ENCODE measurements at places on chromosomes 12 and 14. TPM values are rescaled to one million over a fixed set of nuclear protein-coding genes. Genes with fewer than 3 reads are reported as not detected.

- DNase-seq, result no peak
Observed at GRCh38 chr12:56474389-56474788, 6.0 kb downstream of the SPRYD4 start.

DNA sequence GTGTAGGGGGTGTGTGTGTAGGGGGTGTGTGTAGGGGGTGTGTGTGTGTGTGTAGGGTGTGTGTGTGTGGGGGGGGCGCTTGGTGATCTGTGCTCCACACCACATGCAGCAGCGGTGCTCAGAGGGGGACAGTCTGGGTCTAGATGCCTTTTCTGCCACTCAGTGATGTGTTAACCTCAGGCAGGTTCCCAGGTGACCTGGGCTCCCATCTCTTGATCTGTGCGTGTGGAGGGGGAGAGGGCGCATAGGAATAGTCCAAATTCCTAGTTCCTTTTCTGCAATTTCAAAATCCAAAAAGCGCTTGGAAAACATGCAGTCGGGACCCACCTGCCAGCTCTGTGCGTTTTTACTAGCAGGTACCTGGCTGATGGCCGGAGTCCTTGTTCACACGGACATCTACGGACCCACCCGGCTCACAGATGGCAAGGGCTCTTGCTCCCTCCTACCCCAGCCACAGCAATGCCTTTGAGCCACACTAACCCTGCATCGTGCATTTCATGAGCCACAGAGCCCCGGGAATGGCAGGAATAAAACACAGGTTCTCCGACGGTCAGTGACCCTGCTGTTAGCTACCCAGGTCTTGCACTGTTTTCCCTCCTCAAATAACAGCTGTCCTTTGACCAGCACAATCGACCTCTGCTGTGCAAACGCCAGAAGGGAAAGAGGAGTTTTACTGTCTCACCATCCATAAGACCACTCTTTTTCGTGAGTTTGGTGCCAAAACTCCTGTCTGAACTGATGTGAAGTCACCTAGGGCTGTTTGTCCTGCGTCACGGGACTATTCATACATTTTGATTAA lies 120.8 kb downstream of the GLT1D1 start:
- no peak for DNase-seq

DNA sequence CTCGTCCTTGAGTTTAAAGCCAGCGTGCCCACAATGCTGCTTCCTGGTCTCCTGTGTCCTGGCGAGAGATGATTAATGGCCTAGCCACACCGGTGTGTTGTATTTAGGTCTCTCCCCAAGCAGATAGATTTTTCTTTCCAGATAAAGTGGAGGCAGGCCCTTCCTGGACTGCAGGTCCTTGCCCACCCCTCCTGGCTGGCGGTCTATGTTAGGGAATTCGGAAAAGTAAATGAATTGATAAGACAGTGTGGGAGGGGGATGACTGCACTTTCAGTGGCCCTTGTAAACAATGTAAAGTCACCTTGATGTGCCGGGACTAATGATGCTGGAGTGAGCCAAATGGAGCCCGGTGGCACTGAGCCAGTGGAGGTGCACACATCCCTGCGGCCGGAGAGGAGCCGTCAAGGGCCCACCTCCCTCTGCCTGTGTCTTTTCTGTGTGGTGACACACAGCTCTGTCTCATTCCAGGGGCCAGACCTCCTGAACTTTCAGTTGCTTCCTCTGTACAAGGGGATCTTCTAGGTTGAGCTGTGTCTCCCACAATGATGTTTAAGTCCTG lies 70.6 kb upstream of the ESRRB start:
- DNase-seq, result no peak

FBXO34 gene
- total RNA-seq, result 14.2 TPM

GPR135 gene
- 1.6 TPM for total RNA-seq

AICDA gene
- not detected for total RNA-seq

ZNF10 gene
- total RNA-seq, result 10.5 TPM

Measured in WTC11 (cell line).